ENCODE measurements at places on chromosomes 4 and X. TPM values are rescaled to one million over a fixed set of nuclear protein-coding genes. Genes with fewer than 3 reads are reported as not detected.

DNA sequence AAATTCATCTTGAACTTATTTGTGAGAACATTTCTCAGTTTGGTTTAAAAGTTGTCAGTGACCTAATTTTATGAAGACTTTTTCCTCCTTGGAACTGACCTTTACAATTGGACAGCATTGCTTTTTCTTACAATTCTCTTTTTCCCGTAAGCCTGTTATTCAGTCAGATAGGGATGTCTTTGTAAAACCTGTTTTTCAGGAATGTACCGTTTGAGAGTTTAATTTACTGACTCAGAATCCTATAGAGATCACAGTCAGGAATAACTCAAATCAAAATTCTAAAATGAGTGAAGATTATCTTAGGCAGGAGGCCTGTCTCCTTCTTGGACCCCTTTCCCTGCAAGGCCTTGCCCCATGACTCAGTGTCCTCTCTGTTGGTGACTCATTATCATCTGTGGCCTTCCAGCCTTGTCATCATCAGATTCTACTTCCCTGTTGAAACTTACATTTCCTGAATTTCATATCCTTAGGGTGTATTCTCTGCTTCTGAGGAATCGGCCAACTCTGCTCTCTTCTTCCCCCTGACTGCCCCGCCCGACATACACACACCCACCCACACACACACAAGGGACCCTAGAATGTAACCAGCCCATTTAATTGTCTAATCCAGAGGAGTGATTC lies 99.8 kb downstream of the ARHGAP10 start:
- peak; percentile 93 for DNase-seq

GRCh38 chr4:109072595-109072994 lies 229.9 kb downstream of the COL25A1 start:
- DNase-seq: peak; percentile 28

GRCh38 chr4:65597697-65598096 lies 72.6 kb downstream of the EPHA5 start:
- no peak for DNase-seq

- no peak for DNase-seq
These were observed 26.3 kb downstream of the ANKRD50 start for GRCh38 chr4:124686279-124686678.

DNA sequence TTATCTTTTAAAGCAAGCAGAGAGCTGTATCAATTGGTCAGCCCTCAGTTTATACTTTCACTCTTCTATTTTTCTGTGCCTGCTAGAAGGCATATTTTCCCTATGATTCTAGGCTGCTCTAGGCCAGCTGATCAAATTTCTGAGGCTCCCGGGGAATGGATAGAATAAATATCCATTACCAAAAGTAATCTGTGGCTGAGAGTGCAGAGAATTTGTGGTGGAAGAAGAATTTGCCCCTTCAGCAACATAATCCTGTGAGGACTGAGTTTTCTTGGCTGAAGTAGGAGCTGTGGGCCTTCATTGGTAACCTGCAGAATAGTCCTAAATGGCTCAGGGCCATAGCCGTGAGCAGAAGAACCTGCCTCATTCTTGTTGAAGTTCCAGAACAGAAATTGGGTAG lies 314.6 kb upstream of the CASK start:
- no peak for DNase-seq

DNA sequence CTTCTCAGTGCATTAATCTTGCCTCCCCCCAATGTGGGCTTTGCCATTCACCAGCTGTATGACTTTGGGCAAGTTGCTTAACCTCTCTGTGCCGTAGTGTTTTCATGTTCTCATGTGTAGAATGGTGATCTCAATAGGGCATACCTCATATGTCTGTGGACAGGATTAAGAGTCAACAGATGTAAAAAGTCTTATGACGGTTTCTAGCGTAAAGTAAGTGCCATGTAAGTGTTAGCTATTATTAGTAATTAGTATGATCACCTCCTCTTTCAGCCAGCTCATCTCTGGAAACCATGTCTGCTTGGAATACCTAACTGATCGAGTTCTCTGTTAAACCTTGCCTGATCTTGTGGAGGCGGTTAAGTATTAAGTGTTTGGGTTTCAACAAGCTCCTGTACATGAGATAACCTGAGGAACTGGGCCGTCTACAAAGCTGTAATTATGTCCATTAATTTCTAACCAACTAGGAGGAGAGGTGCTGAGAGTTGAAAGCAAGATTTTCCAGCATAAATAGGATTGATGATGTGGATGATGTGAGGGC lies 66.3 kb downstream of the TSC22D3 start:
- no peak for DNase-seq

- DNase-seq: peak; percentile 26
These were observed 64.7 kb downstream of the NBDY start for GRCh38 chrX:56793521-56794320.

DNA sequence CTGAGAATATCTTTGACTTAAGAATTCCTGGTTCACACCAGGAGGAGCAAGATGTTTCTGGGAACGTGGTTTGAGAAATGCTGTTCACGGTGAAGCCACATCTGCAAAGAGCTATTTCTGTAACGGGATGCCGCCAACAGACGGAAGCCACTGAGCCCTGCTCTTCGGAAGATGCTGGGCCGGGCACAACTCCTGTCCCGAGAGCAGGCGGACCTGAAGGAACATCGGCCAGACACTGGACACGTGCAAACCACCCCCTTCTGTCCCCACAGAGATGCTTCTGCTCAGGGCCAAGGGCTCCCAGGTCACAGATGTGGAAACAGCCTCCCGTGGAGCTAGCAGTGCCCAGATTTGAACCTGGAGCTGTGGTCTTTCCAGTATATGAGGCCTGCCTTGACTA lies 24.3 kb downstream of the HMX1 start:
- DNase-seq: no peak

GRCh38 chrX:96551322-96551872 lies 133.2 kb upstream of the DIAPH2 start:
- no peak for DNase-seq

DNA sequence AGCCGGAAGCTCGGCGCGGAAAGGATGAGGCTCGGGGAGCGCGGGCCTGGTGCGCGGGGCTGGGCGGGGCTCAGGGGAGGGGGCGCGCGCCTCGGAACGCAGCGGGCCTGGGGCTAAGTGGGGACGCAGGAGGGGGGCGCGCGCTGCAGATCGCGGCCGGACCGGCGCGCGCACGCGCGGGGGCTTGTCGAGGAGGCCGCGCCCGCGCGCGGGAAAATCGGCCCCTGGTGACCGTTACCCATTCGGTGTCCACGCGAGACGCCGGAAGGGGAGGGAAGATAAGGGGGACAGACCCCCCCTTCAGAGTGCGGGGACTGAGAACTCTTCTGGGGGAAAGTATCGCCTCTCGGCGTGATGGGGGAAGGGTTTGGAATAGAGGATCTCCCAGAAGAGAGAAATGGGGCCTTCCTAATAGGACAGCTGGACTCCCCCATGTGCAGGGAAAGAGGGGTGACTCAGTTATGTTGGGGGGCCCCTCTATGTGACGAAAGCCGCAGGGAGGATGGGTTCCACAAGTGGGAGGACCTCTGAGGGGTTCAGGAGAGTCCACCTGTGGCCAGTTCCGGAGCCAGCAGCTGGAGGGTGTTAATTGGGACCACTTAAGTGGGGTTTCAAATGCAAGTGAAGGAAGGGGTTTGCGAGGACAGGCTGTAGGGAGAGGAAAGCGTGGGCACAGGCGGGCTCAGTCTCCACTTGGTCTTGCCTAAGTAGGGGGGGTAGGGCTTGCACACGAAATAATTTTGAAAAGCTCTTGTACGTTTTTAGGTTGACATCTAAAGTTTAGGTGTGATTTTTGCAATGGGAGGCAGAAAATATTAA lies 584 bp downstream of the SUV39H1 start:
- DNase-seq: peak; percentile 79

GRCh38 chr4:124065936-124066335 lies 646.6 kb downstream of the ANKRD50 start:
- DNase-seq: no peak

GRCh38 chrX:97691901-97692455 lies 808.3 kb downstream of the RPA4 start:
- no peak for DNase-seq

- no peak for DNase-seq
These were observed 30.2 kb upstream of the SEPSECS start for GRCh38 chr4:25190407-25190806.

DNA sequence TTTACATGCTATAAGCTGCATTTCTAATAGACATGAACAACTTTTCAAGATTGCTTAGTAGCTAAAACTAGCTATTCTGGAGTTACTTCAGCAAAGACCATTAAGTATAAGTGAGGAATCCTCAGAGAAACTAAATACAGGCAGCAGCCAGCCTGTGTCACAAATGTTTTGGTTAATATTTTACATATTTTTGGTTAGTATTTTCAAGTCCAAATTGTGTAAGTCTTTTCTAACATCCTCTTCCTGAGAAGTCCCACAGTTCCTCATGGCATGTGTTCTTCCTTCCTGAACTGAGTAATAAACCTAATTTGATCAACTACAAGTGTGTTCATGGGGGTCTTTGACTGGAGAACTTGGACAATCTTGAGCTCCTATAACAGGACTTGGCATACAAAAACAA lies 42.4 kb upstream of the MCF2 start:
- DNase-seq: no peak

- no peak for DNase-seq
These were observed 150.4 kb downstream of the MID1 start for GRCh38 chrX:10470009-10470408.

GRCh38 chr4:121217351-121217750 lies 53.2 kb upstream of the TNIP3 start:
- no peak for DNase-seq

DNA sequence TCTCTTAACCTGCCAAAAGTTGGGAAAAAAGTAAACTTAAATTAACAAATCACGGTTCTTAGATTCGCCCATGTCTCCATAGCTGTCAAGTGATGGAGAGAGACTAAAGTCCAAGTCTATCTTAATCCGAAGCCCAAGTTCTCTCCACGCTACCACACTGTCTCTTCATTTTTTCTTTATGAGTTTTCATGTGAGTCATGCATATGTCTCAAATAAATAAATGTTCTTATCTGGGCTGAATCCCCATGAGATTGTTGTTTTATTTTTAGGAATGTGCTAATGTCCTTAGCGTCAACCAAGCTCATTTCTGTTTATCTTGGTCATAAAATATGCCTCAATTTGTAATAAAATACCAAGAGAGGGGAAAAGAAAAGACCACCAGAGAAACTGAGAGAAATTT lies 169.3 kb downstream of the RCHY1 start:
- no peak for DNase-seq

GRCh38 chrX:155434906-155435743 lies 23.3 kb downstream of the F8A3 start:
- peak; percentile 73 for DNase-seq

DNA sequence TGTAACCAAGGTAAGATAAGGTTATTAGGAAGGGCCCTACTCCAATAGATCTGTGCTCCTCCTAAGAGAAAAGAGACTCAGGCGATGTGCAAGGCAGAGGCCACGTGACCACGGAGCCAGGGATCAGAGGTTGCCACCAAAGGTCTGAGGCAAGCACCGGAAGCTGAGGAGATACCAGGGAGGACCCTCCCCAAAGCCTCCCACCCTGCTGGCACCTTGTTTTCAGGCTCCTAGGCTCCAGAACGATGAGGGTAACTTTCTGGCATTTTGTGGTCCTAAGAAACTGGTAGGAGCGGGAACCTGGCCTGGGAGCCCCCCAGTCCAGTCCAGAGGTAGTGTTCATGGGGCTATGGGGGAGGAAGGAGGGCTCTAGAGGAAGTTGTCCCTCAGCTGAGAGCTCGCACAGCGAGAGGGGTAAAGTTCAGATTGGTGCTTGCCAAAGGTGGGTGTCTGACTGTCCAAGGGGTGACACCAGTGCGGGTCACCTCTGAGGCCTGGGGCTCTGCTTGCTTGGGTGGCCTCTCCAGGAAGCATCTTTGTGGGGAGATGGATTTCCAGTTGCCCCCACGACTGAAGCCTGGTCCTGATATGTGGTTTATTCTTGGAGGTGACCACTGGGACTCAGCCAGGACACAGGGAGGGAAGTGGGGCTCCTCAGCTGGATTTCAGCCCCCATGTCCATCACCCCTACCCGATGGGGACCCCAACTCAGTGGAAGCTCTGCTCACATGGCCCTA lies 7.5 kb upstream of the LETM1 start:
- no peak for DNase-seq

GRCh38 chr4:139562067-139562684 lies 6.2 kb upstream of the SETD7 start:
- peak; percentile 15 for DNase-seq

- DNase-seq: no peak
These were observed 2342.1 kb downstream of the PCDH7 start for GRCh38 chr4:33062155-33062806.

- DNase-seq: peak; percentile 7
These were observed 64.0 kb upstream of the FGF13 start for GRCh38 chrX:138775517-138775916.

DNA sequence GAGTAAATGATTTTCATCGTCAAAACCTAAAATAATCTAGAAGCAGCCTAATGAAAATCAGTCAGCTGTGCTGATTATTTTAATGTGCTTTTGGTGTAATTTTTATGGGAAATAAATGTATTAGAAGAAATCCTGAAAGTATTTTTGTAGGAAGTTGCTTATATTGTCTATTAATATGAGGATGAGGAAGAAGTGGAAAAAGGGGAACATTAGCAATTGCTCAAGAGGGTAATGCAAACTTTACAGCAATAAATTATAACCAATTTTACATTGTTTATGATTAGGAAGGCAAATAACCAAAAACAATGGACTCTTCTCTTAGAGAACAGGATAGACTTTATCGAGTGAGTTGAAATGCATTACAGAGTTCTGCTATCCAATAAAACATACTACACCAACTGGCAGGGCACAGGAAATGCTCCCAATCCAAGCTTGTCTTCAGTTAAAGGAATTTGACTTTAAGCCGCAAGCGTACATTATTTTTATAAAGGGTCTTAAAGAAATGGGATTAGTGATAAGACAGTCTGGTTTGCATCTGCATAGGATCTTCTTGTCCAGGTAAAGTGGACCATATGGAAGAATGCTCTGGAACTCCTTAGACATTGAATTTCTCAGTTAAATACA lies 374.8 kb downstream of the PDGFC start:
- DNase-seq: no peak

- DNase-seq: peak; percentile 26
These were observed 124.2 kb upstream of the RBPJ start for GRCh38 chr4:26196567-26196966.

GRCh38 chr4:54852602-54853001 lies 194.8 kb downstream of the KIT start:
- DNase-seq: no peak

DNA sequence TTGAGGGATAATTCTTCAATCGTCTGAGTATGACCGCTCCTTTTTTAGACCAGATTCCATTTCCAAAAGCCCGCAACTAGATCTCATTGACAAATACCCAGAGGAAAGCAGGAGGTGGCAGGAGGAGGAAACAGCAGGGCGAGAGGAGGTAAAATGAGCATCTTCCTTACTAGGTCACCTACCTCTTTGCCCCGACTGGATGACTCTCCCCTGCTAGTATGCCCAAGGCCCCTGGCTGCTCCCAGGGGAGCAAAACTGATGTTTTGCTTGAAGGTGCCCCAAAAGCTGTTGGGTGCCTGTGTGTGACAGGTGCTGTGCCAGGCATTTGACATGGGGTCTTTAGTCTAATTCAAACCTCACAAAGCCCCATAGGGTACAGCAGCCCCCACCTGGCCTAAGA lies 48.9 kb downstream of the C4orf50 start:
- no peak for DNase-seq

- peak; percentile 22 for DNase-seq
These were observed 32.1 kb downstream of the RAP1GDS1 start for GRCh38 chr4:98293104-98293887.

The COX18 gene
- 17.5 TPM for total RNA-seq

The PIM2 gene
- 22.0 TPM for total RNA-seq

The GLRA3 gene
- total RNA-seq: not detected

The RHOXF2 gene
- total RNA-seq: 0.29 TPM

The IL13RA2 gene
- total RNA-seq: 67.6 TPM

The REELD1 gene
- not detected for total RNA-seq

The NUDT11 gene
- 10.0 TPM for total RNA-seq

The BLTP1 gene
- total RNA-seq: 21.3 TPM

The AFM gene
- 0.10 TPM for total RNA-seq

The DMRTC1 gene
- not detected for total RNA-seq
